ENCODE measurements at places on chromosomes 3 and 15.
A peak's percentile ranks its signal among the peaks of the same experiment; 100 is the strongest.

- DNase-seq: no peak
These were observed 218.5 kb upstream of the RGMA start for GRCh38 chr15:93307513-93307912.

GRCh38 chr15:80787316-80787715, 8.1 kb downstream of the CEMIP start:
- DNase-seq: no peak

DNA sequence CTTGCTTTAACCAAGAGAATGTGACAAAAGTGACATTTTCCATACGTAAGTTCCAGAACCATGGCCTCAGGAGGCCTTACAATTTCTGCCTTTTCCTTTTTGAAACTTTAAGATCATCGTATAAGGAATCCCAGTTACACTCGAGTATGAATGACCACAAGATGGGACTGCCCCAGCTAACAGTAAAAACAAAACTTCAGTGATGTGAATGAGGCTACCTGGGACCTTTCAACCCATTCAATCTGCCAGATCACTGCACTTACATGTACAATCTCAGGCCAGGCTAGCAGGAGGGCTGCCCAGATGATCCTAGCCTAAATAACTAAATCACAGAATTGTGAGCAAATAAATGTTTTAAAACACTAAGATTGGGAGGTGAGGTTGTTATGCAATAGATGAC, 328.8 kb downstream of the CNTN6 start:
- DNase-seq: no peak

DNA sequence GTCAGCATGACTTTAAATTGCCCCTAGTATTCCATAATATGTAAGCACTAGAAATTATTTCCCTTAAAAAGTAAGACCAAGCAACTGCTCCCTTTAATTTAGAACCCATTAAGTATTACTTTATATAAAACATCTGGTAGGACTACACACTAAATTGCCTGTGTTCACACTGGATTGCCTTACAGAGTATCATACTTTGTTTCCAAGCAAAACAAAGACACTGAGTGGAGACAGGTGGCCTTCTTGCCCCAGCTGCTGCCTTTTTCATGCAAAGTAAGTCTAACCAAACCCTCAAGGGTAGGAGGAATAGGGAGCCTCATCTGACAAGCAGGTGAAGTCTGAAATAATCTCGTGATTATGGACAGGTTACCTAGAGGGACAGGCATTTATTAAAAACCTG, 87.3 kb downstream of the PEX5L start:
- DNase-seq: no peak

DNA sequence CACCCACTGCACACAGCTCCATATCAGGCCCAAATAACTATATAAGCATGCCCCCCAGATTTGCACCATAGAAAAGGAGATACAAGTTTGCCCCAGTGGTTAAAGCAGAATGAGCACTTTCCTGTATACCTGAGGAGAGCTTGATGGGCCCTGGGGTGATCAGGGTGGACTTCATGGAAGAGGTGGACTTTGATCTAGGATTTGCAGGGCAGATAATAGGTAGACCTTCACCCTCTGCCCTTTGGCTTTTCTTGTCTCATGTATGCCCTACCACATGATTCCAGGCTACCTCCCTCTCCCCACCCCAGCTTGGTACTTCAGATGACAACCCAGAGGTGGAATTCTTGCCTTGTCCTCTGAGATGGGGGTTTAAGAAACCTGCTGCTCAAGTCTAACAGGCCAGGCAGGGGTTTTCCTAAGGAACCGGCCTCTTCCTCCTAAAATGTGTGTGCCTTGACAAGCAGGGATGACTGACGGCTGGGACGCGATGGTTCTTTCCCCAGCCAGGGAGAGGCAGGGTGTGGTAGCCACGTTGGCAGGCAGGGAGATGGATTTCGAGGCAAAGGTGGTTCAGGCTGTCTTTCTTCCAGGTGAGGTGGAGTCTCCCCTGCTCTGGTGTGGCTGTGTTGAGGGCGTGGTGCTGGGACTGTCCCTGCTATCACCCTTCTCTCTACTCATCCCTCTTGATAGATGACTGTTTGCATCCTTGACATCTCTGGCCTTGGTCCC, 6.6 kb upstream of the RHCG start:
- no peak for DNase-seq

DNA sequence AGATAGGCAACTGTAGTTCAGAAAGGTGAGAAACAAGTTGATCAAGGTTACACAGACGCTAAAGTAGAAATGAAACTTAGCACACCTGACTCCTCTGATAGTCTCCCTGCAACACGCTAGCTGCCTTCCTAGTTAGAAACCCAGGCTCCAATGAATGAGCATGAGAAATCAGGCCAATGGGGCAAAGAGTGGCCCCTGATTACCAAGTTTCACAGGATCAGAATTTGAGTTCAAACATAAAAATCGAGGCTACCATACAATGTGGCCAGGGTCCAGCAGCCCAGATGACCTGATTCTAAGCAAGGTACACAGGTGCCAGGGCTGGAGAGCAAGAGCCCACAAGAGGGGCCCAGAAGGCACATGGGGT, 7.7 kb downstream of the PLD1 start:
- no peak for DNase-seq

DNA sequence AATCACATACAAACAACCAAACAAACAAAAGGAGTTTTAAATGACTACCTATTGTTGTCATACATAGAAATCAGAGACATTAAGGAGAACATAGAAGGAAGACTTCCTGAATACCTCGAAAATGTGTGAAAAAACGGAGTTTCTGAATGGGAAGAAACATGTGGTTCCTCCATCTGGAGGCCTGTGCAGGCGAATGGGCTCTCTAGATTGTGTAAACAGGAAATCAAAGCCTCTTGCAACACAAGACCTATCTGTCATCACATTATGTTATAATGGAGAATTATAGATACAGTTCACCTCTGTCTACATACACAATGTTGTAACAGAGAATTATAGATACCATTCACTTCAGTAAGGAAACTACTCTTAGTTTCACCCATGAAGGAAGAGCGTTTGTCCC, 44.1 kb downstream of the RUBCN start:
- DNase-seq: no peak

- no peak for DNase-seq
These were observed 337.3 kb downstream of the LPP start for GRCh38 chr3:188491276-188491687.

- no peak for DNase-seq
These were observed 116.8 kb upstream of the SKOR1 start for GRCh38 chr15:67708500-67708899.

DNA sequence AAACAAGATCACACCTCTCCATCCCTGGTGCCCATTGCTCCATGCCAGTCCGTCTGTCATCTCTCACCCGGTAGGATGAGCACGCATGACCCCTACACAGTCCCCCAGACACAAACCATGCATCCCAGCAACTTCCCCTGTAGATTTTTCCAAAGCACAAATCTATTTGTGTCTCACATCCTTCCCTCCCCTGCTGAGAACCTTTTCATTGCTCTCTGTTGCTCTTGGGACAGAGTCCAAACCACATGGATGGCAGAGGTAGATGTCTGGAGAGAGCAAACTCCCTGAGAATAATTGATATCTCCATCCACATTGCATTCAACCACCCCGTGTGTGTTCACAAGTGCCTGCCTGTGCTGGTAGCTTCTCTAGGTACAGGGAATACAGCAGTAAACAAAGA, 29.9 kb upstream of the LRTM1 start:
- no peak for DNase-seq

DNA sequence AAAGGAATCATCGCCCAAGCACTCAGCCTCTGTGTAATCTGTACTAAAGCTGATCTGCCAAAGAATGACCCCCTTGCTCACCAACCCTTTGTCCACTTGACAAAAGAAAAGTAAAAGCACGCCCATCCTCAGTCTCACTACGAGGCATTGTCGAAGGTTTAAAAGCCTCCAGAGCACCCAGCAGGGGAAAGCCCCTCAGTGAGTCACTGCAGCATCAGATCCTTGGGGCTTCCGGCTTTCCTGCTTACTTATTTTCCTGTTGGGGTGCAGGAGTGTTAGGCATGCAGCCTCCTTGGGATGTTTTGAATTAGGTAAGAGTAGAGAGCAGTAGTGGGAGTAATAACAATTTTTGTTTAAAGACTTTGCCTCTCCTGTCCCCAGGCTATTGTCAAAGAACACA, 216.1 kb downstream of the MTHFS start:
- DNase-seq: no peak

- peak; percentile 8 for DNase-seq
These were observed 394.1 kb upstream of the TBL1XR1 start for GRCh38 chr3:177591379-177591778.

DNA sequence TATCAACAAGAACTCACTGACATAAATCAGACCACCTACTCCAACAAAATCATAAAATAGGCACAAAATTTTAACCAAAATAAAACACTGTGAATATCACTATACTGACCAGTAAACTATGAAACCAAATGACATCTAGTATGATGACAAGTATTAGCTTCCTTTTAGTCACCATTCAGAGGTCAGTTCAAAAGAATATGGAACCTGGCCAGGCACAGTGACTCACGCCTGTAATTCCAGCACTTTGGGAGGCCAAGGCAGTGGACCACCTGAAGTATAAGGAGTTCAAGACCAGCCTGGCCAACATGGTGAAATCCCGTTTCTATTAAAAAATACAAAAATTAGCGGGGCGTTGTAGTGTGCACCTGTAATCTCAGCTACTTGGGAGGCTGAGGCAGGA, 65.8 kb downstream of the SMARCC1 start:
- DNase-seq: no peak

GRCh38 chr3:116561529-116561928, 116.2 kb upstream of the LSAMP start:
- no peak for DNase-seq

DNA sequence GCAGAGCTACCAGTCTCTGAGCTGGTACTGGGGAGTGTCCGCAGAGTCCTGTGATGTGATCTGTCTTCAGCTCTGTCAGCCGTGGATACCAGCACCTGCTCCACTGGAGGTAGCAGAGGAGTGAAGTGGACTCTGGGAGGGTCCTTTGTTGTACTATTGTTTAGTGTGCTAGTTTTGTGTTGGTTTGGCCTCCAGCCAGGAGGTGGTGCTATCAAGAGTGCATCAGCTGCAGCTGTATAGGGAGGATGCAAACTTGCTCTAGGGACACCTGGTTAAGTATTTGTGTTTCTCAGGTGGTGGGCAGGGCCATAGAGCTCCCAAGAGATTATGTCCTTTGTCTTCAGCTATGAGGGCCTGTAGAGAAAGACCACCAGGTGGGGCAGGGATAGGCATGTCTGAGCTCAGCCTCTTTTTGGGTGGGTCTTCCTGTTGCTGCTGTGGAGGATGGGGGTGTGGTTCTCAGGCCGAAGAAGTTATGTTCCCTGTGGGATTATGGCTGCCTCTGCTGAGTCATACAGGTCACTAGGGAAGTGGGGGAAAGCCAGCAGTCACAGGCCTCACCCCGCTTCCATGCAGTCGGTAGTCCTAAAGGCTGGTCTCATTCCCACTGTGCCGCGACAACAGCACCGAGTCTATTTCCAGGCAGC, 443.2 kb upstream of the TBL1XR1 start:
- no peak for DNase-seq

- DNase-seq: no peak
These were observed 429.2 kb downstream of the CADM2 start for GRCh38 chr3:85387913-85388505.

DNA sequence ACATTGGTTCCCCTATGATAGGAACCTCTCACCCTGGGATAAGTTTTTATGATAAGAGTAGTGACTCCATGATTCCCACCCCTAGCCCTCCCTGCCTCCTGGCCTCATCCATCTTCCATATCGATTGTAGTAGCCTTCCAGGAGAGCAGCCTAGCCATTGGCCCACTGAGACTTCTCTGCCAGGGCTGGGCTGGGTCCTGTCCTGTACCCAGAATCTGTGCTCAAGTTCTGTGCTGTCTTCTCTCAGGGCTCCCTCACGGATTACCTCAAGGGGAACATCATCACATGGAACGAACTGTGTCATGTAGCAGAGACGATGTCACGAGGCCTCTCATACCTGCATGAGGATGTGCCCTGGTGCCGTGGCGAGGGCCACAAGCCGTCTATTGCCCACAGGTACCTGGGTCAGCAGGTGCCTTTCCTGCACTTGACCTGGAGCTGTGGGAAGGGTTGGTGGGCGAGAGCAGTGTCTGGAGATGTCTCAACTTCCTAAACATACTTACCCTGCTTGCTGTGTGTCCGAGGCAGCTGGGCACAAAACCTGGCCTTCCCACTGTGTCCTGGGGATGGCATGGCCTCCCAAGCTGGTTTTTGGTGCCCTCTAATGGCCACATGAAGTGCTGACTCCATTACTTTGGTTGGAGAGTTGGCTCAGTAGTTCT, 16.6 kb upstream of the EXOG start:
- DNase-seq: peak; percentile 53

- no peak for DNase-seq
These were observed 2.4 kb downstream of the SCAP start for GRCh38 chr3:47473391-47473790.

- DNase-seq: no peak
These were observed 17.4 kb upstream of the CRTC3 start for GRCh38 chr15:90512276-90512675.

DNA sequence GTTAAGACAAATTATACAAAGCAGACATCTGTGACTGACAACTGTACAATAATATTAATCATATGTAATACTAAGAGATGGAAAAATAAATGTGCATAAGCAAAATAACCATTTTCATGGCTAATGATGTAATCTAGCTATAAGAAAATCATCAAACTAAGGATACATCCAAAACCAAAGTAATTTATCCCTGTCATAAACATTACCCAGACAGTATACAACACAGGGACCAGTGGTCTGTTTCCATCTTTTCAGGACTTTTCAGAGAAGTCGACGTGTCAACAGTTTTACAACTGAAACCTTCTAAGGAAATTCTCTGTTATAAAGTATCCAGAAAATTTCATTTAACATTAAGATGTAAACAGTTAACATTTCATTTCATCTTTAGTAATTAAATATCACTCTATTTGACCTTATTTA, 11.0 kb downstream of the THBS1 start:
- no peak for DNase-seq

- DNase-seq: no peak
These were observed 49.5 kb upstream of the PDZRN3 start for GRCh38 chr3:73674280-73674679.

- no peak for DNase-seq
These were observed 17.6 kb downstream of the TRIM42 start for GRCh38 chr3:140695361-140696061.

- no peak for DNase-seq
These were observed 89.0 kb upstream of the FGF12 start for GRCh38 chr3:192816351-192816750.

GRCh38 chr3:9704347-9705322, 1.0 kb downstream of the CPNE9 start:
- peak; percentile 33 for DNase-seq

GRCh38 chr3:50245831-50246516, 10.0 kb downstream of the GNAI2 start:
- DNase-seq: peak; percentile 98

DNA sequence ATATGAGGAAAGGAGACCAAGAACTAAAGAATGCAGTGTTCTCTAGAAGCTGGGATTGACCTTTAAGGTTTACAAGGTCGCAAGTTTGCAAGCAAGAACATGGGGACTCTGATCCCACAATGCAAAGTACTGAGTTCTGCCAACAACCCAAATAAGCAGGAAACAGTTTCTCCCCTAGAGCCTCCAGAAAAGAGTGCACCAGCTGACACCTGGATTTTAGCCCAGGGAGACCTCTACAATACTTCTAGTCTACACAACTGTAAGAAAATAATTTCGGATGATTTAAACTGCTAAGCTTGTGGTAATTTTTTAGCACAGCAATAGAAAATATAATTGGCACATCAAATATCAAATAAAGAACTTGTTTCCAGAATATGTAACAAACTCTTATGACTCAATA, 46.4 kb downstream of the EHHADH start:
- DNase-seq: no peak

Measured in activated CD4-positive, alpha-beta T cell treated with anti-CD3 and anti-CD28 coated beads, Interleukin-2, amount 50 U/mL, for 48 hours (primary cell).